ENCODE measurements at places on chromosomes 6 and 20. TPM values are rescaled to one million over a fixed set of nuclear protein-coding genes. Genes with fewer than 3 reads are reported as not detected.
A peak's percentile ranks its signal among the peaks of the same experiment; 100 is the strongest.

The PI16 gene
- total RNA-seq, result 2.9 TPM

The ATG5 gene
- total RNA-seq, result 42.4 TPM

The VSX1 gene
- total RNA-seq, result not detected

The C20orf202 gene
- total RNA-seq, result not detected

The VEGFA gene
- total RNA-seq, result 60.9 TPM

The CCM2L gene
- total RNA-seq, result 5.8 TPM

The ADGRF5 gene
- 7.3 TPM for total RNA-seq

The CPNE1 gene
- 76.3 TPM for total RNA-seq

The TPBG gene
- 6.8 TPM for total RNA-seq

The FAM83D gene
- total RNA-seq, result 18.9 TPM

The RNF182 gene
- total RNA-seq, result 0.28 TPM

The IMPG1 gene
- not detected for total RNA-seq

The CDSN gene
- total RNA-seq, result not detected

The BPIFB2 gene
- total RNA-seq, result not detected

GRCh38 chr20:11235058-11235457, 561.3 kb upstream of the JAG1 start:
- H3K4me3 ChIP-seq, result no peak overlapping the region
- no peak overlapping the region for H3K27ac ChIP-seq
- no peaks in the 10 kb centered on the region for H3K27me3 ChIP-seq
- no peaks in the 10 kb centered on the region for H3K36me3 ChIP-seq
- H3K4me1 ChIP-seq, result no peaks in the 10 kb centered on the region

- DNase-seq, result no peak
- H3K4me3 ChIP-seq, result no peak overlapping the region
- H3K27ac ChIP-seq, result no peak overlapping the region
- no peaks in the 10 kb centered on the region for H3K36me3 ChIP-seq
- H3K27me3 ChIP-seq, result no peaks in the 10 kb centered on the region
- H3K4me1 ChIP-seq, result peaks cover under 1% of the 10 kb centered on the region
These were observed 106.0 kb downstream of the MYO6 start for GRCh38 chr6:75855052-75855451.

DNA sequence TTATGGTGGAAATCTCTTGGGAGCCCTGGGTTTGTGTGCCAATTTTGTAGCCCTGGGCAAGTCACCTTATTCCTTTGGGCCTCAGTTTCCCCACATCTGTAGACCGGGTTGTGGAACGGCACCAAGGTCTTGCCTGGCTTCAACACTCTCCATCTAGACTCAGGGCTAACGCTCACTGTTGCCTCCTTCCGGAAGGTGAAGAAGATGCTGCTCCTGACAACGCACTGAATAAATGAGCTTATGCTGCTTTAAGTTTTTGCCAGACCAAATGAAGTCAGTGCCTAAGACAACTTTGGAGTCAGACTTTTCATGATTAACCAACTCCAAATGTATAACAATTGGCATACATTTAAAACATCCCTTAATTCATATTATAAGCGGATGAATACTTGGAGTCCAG, 53.1 kb downstream of the PSMG4 start:
- H3K4me3 ChIP-seq, result no peak overlapping the region
- H3K27me3 ChIP-seq, result no peaks in the 10 kb centered on the region

DNA sequence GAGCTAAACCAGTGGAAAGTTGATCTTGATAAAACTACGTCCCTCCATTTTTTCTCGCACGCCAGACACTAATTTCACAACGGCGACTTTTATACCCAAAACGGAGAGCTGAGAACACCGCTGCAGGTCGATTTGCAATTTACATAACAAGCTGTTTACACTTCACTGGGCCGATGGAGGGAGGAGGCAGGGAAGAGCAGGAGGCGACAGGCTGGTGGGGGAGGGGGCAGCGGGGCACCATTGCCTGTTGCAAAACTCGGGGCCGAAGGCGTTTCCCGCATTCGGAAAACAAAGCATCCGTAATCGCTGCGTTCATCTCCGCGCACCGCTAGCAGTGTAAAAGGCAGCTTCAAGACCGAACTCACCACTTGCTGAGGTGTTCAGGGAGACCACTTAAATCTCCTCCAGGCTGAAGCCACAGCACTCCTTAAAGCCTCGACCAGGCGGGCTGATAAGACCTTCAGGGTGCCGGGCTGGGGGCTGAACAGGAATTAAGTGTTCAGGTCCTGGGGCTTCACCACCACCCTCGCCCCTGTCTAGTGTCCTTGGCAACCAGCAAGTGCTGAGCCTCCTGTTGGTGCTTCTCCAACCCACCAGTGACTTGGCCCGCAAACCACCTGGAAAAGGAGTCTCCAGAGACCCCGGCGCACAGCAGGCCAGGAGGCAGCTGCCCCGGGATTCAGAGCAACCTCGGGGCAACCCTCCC, 2.0 kb upstream of the FOXC1 start:
- peak; percentile 66 for DNase-seq
- H3K27ac ChIP-seq, result no peak overlapping the region

- no peaks in the 10 kb centered on the region for H3K36me3 ChIP-seq
- H3K27ac ChIP-seq, result no peak overlapping the region
- H3K27me3 ChIP-seq, result no peaks in the 10 kb centered on the region
- no peaks in the 10 kb centered on the region for H3K4me1 ChIP-seq
- no peak overlapping the region for H3K4me3 ChIP-seq
- no peak for DNase-seq
These were observed 399.3 kb downstream of the KHDRBS2 start for GRCh38 chr6:61886608-61887259.

DNA sequence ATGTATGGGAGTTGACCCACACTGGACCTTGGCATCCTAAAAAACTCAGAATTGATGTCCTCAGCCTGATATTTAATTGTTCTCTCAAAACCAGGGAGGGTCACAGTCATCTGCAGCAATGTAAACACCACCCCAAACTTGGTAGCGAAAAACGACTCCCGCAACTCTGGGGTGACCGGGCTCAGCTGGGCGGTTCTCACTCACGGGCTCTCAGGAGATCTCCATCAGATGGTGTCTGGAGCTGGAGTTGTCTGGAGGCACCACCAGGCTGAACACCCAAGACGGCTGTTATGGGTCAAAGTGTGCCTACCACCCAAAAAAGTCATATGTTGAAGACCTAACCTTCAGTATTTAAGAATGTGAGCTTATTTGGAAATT, 50.9 kb upstream of the NXT1 start:
- peak; percentile 39 for DNase-seq
- no peaks in the 10 kb centered on the region for H3K4me1 ChIP-seq
- no peak overlapping the region for H3K4me3 ChIP-seq
- no peak overlapping the region for H3K27ac ChIP-seq
- no peaks in the 10 kb centered on the region for H3K27me3 ChIP-seq

GRCh38 chr20:2130062-2130591, 28.5 kb downstream of the STK35 start:
- H3K4me3 ChIP-seq, result no peak overlapping the region
- H3K27me3 ChIP-seq, result no peaks in the 10 kb centered on the region
- H3K36me3 ChIP-seq, result no peaks in the 10 kb centered on the region
- no peak overlapping the region for H3K27ac ChIP-seq
- no peak for DNase-seq

DNA sequence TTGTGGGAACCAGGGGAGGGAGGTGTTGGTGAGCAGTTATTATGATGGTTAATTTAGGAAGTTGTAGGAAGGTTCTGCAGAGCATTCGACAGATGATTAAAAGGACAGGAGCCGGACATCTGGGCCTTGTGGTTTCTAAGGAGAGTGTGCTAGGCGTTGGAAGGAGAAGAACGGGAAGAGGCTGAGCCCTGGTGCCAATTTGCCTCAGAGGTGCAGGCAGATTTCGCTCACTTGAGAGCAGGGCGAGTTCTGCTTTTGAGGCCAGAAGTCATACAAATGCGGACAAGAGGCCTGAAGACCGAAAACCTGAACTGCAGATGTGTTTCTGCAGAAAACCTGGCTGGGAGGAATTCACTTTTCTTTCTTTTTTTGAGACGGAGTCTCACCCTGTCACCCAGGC, 30.5 kb upstream of the RPS6KA2 start:
- H3K4me3 ChIP-seq, result no peak overlapping the region
- DNase-seq, result no peak

- H3K27me3 ChIP-seq, result no peaks in the 10 kb centered on the region
- H3K36me3 ChIP-seq, result no peaks in the 10 kb centered on the region
- peak overlapping the region; percentile 7 for H3K27ac ChIP-seq
- no peaks in the 10 kb centered on the region for H3K4me1 ChIP-seq
- H3K4me3 ChIP-seq, result no peak overlapping the region
These were observed 23.7 kb upstream of the FBXO30 start for GRCh38 chr6:145838305-145838704.

DNA sequence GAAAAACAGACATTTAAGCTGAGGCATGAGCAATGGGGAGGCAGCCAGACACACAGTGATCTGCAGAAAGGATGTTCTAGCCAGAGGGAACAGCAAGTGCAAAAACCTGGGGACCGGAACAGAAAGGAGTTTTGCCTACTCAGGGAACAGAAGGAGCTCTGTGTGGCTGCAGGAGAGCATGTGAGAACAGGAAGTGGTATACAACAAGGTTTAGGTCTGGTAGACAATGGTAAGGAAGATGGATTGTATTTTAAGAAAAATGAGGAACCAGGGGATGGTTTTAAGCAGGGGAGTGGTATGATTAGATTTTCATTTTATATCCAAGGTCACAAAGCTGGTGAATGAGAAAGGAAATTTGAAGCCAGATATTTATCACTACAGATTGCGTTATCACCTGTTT, 157.5 kb downstream of the UNC5CL start:
- no peak for DNase-seq
- no peaks in the 10 kb centered on the region for H3K4me1 ChIP-seq
- no peaks in the 10 kb centered on the region for H3K36me3 ChIP-seq
- H3K27me3 ChIP-seq, result no peaks in the 10 kb centered on the region

DNA sequence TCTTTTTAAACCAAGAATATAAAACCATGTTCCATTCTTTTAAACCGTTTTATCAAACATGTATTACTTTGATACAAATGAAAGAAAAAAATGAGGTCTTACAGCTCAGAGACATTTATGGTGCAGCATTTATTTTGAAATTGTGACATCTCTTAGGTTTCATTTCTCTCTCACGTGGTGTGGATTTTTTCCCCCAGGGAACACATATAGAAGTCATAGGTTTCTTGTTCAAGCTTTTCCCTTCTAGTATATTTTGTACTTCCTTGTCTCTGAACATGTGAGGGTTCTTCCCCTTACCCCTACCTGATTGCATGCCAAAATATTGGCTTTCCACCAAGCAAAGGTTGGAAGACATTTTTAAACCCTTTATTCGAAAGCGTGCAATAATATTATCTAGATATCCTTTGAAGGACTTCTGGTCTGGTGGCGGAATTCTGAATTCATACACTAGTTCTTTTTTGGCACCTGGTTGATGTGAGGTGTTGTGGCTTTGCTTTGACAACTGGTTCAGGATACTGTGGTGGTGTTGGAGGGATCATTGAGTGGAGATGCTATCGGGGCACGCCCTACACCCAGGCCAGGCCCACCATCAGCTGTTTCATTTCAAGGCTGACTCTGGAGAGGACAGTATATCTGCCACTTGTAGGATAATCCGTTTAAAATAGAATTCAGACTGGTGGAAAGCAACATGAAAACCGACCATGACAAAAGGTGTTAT, 5.6 kb upstream of the FAM50B start:
- peak overlapping the region; percentile 70 for H3K27ac ChIP-seq
- H3K4me3 ChIP-seq, result no peak overlapping the region
- no peaks in the 10 kb centered on the region for H3K27me3 ChIP-seq
- DNase-seq, result no peak
- no peaks in the 10 kb centered on the region for H3K36me3 ChIP-seq
- peaks cover 18% of the 10 kb centered on the region for H3K4me1 ChIP-seq

DNA sequence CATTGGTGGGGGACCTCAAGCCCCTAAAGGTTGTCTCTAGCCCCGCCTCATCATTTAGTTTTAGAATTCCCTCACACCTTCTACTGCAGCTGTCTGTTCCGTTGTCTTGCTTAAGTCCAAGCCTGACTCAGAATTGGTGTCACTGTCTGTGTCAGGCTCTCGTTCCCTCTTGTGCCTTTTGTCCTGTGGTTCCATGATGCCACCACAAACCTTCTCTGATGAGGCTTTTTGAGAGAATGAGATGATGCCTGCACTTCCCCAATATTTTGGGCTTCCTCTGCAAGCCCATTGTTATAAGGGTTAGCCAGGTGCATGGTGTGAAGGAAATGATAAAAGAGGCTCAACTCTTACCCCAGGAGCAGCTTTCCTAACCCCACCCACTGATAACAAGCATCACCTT, 8.1 kb upstream of the AKIRIN2 start:
- H3K36me3 ChIP-seq, result no peaks in the 10 kb centered on the region
- no peaks in the 10 kb centered on the region for H3K27me3 ChIP-seq
- no peaks in the 10 kb centered on the region for H3K4me1 ChIP-seq
- DNase-seq, result no peak

GRCh38 chr6:52186075-52186474, at the start of gene IL17A:
TSS of gene IL17A (plus strand) at chr6:52186375. CDS start at chr6:52186432, 57 bp downstream.
- H3K36me3 ChIP-seq, result no peaks in the 10 kb centered on the region
- DNase-seq, result no peak
- no peaks in the 10 kb centered on the region for H3K27me3 ChIP-seq
- H3K27ac ChIP-seq, result no peak within 1 kb of the TSS

DNA sequence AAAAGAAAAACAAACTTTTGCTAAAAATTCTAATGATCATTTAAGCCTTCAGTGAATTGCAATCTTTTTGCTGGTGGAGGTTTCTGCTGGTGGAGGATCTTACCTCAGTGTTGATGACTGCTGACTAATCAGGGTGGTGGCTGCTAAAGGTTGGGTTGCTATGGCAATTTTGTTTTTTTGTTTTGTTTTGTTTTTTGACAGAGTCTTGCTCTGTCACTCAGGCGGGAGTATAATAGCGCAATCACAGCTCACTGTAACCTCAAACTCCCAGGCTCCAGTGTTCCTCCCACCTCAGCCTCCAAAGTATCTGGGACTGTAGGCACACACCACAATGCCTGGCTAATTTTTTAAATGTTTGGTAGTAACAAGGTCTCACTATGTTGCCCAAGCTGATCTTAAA, 94.7 kb downstream of the ANKRD6 start:
- no peak overlapping the region for H3K27ac ChIP-seq
- peaks cover 7% of the 10 kb centered on the region for H3K4me1 ChIP-seq

DNA sequence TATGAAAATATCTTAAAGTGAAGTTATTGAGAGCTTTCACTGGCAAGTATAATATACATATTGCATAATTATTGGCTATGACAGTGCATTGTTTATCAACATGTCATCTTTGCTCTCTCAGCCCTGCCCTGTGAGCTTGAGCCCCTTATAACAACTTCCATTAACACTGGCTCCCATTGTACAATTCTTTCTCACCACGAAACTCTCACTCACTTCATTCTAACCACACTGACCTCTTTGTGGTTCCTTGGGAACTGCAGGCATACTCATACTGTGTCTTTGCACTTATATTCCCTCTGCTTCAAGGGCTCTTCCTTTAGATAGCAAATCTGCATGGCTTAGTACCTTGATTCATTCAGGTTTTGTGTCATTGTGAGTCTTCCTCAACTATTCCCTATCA, 411.8 kb downstream of the CDKAL1 start:
- H3K4me1 ChIP-seq, result no peaks in the 10 kb centered on the region
- no peak for DNase-seq
- H3K27ac ChIP-seq, result no peak overlapping the region
- no peaks in the 10 kb centered on the region for H3K27me3 ChIP-seq
- no peak overlapping the region for H3K4me3 ChIP-seq

- H3K36me3 ChIP-seq, result no peaks in the 10 kb centered on the region
- H3K4me3 ChIP-seq, result no peak overlapping the region
- DNase-seq, result no peak
- peaks cover 18% of the 10 kb centered on the region for H3K4me1 ChIP-seq
- H3K27ac ChIP-seq, result no peak overlapping the region
These were observed 216.9 kb downstream of the UST start for GRCh38 chr6:148963738-148964137.
